ENCODE measurements at places on chromosomes 6 and 20.

- no peak for DNase-seq
Measured at GRCh38 chr6:107822176-107823046, 1.7 kb downstream of the SCML4 start.

GRCh38 chr6:103273048-103273447 is 1586.7 kb downstream of the HACE1 start:
- no peak for DNase-seq

- no peak for DNase-seq
Measured at GRCh38 chr6:45718871-45719270, 296.8 kb downstream of the CLIC5 start.

- DNase-seq, result no peak
Measured at GRCh38 chr6:129969064-129969463, 49.3 kb upstream of the L3MBTL3 start.

GRCh38 chr20:58810116-58810878 is 40.4 kb downstream of the GNAS-AS1 start:
- DNase-seq, result no peak

GRCh38 chr20:12355185-12355584 is 437.5 kb downstream of the BTBD3 start:
- DNase-seq, result no peak

GRCh38 chr6:45608252-45608913 is 230.6 kb upstream of the SUPT3H start:
- no peak for DNase-seq

GRCh38 chr20:4774207-4774606 is 52.5 kb downstream of the PRND start:
- DNase-seq, result no peak
